Calu3 (cell line): ENCODE measurements at places on chromosomes 2 and 18.

DNA sequence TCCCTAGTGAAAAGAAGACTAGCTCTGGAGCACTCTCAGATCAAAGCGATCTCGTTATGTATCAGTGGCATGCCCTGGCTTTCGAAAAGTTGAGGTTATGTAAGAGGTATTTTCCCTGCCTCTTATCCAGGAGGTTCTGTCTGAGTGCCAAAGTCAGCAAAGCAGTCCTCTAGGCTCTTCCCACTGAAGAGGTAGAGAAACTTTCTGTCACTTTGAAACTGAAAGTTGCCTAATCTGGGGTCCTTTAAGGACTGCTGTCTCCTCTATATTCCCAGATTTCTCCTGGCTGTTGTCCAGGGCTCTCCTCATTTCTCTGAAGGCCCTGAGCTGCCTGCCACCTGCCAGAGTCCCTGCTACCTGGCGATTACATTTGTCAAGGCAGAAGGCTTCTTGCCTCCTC lies 96.3 kb downstream of the B3GNT2 start:
- DNase-seq, result no peak

DNA sequence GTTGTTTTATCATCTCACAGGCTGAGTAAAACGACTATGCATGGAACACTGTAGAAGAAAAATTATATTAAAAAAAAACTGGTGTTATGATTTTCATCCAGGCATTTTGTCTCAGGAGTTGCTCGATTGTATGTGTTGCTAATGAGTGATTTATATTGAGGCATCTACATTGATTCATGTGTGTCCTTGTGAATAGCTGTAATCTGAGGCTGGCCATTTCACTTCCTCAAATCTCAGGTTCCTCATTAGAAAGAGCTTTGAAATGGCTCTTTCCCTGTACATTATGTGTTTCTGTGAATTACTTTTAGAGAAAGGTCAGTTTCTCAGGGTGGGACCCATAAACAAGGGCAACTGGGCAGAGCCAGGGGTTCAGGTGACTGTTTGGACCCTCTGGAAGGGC lies 2.3 kb downstream of the IL18R1 start:
- no peak for DNase-seq

DNA sequence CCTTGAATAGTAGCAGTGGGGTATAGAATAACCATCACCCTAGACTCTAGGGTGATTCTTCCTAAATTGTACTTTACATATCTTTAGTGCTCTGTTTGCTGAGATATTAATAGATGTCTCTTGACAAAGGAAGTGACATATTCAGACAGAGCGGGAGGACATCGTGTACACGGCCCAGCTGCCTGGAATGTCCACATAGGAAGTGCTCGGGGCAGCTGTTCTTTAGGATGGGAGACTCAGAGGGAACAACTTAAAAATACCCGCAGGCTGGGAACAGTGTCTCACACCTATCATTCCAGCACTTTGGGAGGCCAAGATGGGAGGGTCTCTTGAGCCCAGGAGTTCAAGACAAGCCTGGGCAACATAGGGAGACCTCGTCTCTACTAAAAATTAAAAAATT lies 206.1 kb downstream of the FAM210A start:
- no peak for DNase-seq

GRCh38 chr2:88159955-88160415 lies 10.2 kb upstream of the THNSL2 start:
- DNase-seq, result peak; percentile 64

DNA sequence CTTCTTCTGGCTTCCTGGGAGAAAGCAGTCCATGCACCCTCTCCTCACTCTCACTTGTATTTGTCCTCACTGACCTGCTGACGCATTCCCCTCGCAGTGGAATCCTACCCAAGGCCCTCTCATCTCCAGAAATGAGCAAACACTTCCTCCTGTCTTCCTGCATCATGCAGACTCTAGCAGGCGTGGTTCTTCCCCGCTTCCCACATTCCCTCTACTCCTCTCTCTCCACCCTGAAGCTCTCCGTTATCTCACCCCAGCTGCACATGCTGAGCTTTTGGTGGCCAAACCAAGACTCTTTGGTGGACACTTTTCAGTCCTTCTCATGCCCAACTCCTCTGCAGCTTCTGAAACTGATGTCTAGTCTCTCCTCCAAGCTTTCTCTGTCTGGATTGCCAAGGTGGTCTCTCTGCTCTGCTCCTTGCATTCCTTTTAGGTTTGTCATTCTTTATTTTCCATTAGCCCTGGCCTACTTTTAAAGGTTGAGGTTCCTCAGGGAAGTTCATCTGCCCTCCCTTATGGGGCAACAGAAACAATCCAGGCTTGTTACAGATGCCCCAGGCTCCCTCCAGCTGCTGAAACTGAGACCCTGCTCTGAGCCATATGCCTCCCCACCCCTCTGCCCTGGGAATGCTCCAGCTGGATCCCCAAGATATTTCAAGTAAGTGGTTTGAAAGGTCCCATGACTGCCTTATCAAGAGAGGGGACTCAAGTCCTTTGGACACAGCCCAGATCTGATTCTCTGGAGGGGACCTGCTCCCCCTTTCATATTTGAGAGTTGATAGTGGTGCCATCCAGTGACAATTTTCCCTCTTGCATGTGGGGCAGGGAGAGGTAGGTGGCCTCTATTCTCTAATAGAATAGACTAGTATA lies 835 bp upstream of the IL18RAP start:
- no peak for DNase-seq

DNA sequence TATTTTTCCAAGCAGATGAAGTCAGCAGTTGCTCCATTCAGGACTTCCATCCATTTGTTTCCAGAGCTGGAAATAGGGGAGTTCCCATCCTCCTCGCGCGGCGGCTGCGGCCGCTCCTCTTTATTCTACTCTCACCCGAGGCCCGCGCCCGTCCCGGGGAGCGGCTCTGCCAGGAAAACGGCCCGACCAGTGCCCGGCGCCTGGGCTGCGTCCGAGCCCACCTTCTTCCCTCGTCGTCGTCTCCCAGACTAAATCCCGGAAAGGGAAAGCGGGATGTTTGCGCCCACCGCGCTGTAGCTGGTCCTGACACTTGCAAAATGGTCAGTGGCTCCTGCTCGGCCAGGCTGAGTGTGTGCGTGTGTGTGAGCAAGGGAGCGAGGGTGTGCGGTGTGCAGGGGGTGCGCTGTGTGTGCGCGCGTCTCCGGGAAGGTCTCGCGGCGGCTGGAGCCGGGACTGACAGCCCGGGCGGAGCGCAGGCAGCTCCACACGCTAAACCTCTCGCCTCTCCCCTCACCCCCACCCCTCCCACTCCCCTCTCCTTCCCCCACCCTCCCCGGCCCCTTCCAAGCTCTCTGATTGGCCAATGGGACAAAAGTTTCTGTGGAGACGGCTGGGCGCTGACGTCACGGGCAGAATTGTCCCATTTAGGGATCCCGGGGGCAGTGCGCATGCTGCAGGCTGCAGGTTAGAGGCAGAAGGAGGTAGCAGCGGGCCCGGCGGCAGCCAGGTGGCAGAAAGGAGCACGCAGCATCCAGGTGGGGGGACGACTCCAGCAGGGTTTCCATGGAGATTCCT lies at the start of gene NOL4:
Gene NOL4, minus strand, starts transcription at position 491 of the 795 bp plus-strand sequence. CDS start 1,660 bp downstream, outside the sequence.
- peak; percentile 19 for DNase-seq

- DNase-seq, result peak; percentile 77
Observed at GRCh38 chr2:237201461-237202287, 116.0 kb downstream of the COPS8 start.

DNA sequence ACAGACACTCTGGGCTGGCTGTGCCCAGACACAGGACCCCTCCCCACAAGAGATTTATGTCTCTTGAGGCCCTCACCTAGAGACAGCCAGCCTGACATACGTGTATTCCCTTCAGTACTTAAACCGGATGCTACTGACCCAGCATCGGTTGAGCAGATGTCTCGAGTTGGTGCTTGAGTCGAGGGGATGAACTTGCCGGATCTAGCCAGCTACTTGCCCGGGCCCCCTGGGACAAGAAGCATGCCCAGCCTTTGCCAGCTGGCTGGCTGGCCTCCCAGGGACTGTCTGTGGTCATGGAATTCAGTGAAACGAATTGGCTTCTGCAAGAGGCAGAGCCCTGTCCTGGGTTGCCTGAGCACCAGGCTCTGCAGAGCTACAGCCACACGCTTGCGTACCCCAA lies 36.0 kb downstream of the DNMT3A start:
- DNase-seq, result no peak

DNA sequence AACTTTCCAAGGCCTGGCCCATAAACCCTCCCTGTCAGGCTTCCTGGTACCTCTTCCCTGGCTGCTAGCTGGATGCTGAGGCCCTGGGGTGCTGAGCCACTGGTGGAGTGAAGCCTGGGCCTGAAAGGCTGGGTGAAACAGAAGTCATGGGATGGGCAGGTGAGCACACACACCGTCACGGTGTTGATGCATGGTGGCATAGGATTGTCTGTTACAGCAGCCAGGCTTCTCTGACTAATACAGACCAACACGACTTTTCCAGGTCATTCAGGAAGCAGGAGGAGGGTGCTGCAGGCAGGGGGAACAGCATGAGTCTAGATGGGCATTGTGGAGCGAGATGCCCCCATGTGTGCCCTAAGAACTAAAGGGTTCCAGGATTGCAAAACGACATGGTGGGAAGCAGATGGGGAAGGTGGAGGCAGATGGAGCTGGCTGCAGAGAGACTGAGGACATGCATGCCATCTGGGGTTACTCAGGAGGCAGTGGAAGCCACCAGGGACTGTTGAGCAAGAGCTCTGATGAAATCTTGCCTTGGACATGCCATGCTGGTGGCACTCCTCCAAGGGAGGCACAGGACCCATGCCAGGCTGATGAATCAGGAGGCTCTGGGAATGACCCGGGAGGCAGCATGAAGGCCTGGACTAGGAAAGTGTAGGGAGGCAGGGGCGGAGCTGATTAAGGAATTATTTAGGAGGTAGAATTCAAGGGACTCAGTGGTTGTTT lies 480.9 kb downstream of the TSN start:
- peak; percentile 91 for DNase-seq

- no peak for DNase-seq
Observed at GRCh38 chr2:33785201-33786106, 186.4 kb upstream of the FAM98A start.

- no peak for DNase-seq
Observed at GRCh38 chr18:75141734-75142133, 67.2 kb downstream of the PTGR3 start.

DNA sequence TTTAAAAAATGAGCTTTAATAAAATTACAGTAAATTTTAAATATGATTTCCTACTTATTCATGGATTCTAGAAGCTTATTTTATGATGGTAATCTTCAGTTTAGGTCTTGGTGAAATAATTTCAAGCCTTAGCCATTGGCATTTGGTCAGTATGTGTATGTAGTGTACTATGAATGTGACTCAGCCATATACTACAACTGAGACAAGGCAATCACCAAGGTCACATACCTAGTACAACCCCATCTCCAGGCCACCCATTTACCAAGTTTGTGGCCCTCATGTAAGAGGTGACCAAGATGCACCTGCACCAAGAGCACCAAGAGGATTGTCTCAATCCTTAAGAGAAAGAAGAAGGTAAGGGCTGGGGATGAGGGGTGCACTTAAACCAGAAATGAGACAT lies 54.8 kb upstream of the FRZB start:
- no peak for DNase-seq

- no peak for DNase-seq
Observed at GRCh38 chr2:29059624-29060023, 14.7 kb downstream of the PCARE start.

DNA sequence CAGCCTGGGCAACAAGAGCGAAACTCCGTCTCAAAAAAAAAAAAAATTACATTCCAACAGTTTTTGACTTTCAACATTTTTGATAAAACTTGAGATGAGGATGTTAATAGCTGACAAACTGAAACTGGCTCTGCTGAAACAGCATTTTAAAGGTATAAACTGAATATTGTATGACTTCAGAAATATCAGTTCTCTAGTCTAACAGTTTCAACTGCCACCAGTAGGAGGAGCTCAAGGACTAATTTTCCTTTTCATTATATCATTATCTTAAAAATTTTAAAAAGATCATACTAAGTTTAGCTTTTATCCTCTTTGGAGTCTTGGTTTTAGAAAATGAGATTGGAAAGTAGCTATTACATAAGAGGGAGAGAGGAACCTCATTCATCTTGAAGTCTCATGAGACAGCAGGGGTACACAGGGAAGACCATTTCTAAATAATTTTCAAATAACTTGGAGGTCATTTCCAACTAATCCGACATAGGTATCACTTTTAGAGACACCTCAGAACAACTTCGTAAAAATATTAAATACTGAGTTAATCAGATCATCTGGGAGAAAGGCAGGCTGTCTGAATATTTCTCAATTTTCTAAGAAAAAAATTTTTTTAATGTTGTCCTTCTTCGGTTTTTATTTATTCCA lies 37.6 kb upstream of the MCM6 start:
- DNase-seq, result peak; percentile 34

GRCh38 chr2:234374736-234375135 lies 122.1 kb downstream of the ARL4C start:
- no peak for DNase-seq

GRCh38 chr2:22518641-22519040 lies 866.3 kb upstream of the KLHL29 start:
- DNase-seq, result no peak

GRCh38 chr2:173708806-173709205 lies 256.4 kb downstream of the SP3 start:
- DNase-seq, result no peak

DNA sequence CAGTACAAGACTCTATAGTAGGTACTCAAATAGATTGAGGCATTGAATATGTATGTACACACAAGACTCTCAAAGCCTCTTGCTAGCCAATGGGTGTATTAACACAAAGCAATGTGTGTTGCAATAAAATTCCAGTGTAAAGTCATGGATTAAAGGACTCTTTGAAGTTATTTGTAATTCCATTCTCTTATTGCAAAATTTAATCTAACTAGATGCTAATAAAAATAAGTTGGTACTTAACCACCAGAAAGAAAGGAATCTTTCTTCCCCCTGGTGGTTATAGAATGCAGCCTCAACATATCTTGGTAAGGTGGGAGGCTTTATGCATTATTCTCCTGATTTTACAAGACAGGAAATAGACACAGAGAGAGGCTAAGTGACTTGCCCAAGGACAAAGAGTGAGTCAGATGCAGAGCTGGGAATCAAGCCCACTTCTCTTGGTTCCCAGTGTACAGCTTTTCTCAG lies 18.0 kb downstream of the LRP1B start:
- DNase-seq, result peak; percentile 10

GRCh38 chr2:224173933-224174332 lies 134.8 kb upstream of the SERPINE2 start:
- DNase-seq, result no peak

- peak; percentile 61 for DNase-seq
Observed at GRCh38 chr2:234840336-234840735, 111.5 kb upstream of the SH3BP4 start.

- no peak for DNase-seq
Observed at GRCh38 chr2:143251681-143252080, 122.5 kb downstream of the ARHGAP15 start.

- DNase-seq, result no peak
Observed at GRCh38 chr2:31324016-31324633, 90.2 kb downstream of the EHD3 start.

DNA sequence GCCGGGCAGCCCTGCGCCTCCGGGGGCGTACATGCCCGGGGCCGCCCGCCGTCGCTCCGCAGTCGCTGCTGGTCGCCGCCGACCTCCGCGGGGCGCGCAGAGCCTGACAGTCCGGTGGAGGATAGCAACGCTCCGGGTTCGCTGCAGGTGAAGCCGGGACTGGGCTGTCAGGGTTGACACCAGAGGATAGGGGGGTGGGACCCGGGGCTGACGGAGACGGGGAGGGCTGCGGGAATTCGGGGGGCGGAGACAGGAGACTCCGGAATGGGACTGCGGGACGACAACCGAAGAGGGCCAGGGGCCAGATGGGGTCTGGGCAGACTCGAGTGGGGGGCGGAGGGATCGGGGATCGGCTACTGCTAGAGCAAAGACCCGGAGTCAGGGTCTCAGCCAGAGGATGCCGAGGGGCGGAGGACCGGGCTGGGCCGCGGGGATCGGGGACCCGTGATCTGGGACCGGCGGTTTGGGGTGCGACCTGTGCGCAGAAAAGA lies 403 bp downstream of the TMEM127 start:
- peak; percentile 43 for DNase-seq
